GM12891 (cell line): ENCODE measurements at places on chromosomes 7 and 10.

DNA sequence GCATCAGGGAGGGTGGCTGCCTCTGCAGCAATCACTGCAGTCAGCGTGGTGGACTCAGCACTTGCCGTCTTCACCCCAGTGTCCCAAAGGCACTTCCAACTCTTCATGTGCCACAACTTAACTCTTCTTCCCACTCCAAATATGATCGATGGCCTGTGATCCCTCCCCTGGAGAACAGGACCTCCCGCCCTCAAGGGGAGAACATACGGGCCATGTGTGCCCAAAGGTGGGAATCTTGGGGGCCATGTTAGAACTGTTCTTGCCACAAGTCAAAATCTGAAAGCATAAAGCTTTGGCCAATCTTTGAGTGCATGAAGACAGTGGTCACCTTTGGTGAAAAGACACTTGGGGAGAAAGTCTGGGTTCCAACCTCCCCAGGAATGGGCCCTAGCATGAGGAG is 368.5 kb upstream of the MGMT start:
- DNase-seq: no peak

GRCh38 chr7:8000315-8000941 is 31.8 kb downstream of the GLCCI1 start:
- no peak for DNase-seq

- no peak for DNase-seq
Observed at GRCh38 chr10:79123547-79123963, 54.8 kb downstream of the ZMIZ1 start.

- no peak for DNase-seq
Observed at GRCh38 chr7:41693150-41693997, 9.5 kb downstream of the INHBA start.

- DNase-seq: no peak
Observed at GRCh38 chr10:125060826-125061556, 99.4 kb downstream of the CTBP2 start.

DNA sequence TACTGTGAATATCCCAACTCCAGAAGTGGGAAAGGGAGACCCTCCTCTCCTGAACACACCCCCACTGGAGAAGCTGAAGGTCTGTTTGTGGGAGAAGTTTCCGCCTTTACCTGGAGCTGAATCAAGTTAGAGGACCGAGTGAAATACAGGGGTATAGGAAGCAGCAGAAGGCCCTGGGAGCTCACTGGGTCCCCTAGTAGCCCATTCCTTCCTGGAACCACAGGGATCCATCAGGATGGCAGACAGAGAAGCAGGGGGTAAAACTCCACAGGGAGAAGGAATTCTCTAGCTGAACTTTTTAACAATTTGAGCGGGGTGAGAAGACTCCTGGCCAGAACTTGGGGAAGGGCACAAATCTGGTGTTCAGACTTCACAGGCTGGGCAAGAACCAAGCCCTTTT is 275.8 kb downstream of the GRID1 start:
- DNase-seq: no peak

GRCh38 chr10:44393834-44394547 is 9.1 kb upstream of the CXCL12 start:
- DNase-seq: no peak

- no peak for DNase-seq
Observed at GRCh38 chr10:6185039-6185716, 17.6 kb upstream of the PFKFB3 start.

- no peak for DNase-seq
Observed at GRCh38 chr7:70630818-70631457, 501.0 kb upstream of the GALNT17 start.
